ENCODE measurements at places on chromosomes 12 and 14.

DNA sequence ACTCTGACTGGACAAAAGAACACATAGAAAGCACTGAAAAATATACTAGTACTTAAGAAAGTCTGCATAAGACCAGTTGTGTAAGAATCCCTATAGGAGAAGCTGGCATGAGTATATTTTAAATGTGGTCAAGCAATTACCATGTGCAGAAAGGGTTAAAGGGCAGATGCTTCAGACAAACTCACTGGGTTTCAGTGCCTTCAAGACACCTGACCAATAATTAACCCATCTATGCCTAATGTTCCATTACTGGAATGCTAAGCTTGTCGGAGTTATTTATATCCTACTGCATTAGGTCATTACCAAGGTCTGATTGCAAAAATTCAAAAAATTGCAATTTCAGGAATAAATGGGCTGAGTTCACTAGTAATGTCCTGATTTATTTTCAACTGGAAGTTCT lies 41.3 kb downstream of the HNRNPC start:
- no peak for DNase-seq

GRCh38 chr12:5534426-5535199 lies 102.7 kb downstream of the NTF3 start:
- no peak for DNase-seq

DNA sequence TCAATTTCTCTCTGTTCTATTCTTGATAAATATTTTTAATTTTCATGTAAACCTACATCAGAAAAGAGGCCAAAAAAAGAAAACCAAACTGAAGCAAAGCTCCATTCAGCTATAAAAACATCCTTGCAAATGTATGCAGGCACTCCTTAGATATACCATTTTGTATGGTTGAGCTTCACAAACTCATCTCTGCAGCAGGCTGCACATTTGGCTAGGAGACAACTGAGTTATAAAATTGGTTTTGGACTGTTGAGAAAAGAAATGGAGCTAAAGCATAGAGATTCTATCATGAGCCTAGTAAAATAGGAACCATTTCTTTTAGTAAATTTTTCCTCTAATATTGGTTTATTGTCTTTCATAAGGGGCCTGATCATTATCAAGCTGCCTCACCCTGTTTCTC lies 156.4 kb downstream of the SYT1 start:
- DNase-seq = no peak

- no peak for DNase-seq
These were observed 78.0 kb upstream of the SSTR1 start for GRCh38 chr14:38129705-38130104.

DNA sequence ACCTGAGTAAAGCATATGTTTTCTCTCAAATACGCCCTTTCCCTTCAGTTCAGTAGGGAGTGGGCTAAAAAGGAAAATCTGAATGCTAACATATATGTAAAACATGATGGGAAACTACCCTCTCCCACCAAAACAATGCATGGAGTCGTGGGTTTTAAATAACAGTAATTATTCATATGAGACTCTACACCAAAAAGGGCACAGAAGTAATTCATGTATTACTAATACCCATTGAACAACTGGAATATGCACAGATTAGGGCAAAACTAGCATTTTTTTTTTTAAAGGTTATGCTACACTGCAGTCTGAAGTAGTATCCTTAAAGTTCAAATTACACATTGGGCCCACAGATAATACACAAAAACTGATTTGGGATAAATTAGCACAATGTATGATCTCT lies 8.1 kb upstream of the ARID2 start:
- DNase-seq = no peak

GRCh38 chr14:36258241-36258640 lies 62.2 kb downstream of the MBIP start:
- DNase-seq = no peak

DNA sequence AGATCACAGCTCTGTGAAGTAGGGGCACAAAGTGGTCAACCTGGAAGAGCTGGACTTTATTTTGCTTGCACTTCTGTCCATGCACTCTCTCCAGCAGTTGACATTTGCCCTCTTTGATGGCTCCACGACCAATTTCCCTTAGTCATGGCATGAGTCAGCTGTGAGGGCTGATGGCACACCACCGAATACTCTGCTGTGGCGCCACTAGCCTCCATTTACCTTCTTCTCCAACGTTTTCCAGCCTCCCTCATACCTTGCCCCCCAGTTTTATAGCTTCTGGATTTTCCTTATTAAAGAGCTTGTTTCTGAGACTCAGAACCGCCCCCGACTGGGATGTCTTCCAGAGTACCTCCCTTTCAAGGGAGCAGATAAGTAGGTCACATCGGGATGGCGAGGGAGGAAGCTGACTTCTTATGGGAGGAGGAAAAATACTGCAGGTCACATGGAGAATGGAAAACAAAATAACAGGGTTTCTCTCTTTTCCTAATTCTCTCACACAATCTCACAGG lies 17.6 kb downstream of the NINJ2 start:
- DNase-seq = no peak

DNA sequence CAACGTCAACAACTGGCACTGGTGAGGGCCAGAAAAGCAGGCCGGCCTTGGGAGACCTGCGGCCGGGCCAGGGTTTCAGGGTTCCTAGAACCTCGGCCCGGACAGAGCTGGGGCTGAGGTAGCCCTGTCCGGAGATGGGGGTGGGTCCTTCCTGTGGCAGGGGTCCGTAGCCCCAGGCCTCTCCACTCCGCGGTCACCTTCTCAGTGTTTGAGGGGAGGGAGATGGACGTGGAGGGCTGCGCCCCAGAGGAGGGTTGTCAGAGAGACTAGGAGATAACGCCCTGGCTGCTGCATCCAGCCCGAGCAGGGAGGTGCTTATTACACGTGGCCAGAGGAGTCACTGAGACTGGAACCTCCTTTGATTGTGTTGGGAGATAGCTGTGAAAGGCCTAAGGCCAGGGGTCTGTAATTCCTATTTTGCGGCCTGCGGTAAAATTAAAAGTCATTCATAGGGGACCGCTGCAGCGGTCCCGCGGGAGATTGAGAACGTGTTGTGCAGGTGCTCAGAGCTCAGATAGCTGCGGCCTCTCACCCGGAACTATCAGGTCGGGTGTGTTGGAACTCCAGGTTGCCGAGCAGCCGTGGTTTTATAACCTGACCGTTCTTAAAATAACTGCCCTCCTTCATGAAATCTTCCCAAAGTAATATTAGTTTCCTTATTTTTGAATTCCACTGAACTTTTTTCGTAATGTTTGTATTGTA lies 507 bp downstream of the AHSA1 start:
- DNase-seq = peak; percentile 44

DNA sequence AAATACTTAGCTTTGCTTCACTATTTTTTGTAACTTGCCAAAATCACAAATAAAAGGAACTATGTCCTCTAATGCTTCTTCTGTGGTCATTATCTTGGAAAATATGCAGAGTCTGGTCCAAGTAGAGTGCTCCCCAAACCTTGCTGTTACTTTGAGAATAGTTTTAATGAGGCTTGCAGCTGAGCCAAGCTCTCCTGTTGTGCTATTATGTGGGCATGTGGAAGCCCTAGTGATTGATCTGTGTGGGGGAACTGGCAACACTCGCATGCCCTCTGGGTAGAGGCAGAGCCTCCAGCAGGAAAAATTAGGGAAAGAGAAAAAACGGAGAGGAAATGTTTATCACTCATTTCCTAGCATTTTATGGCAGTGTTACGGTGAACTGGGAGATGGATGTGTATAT lies 473.1 kb downstream of the EGLN3 start:
- no peak for DNase-seq

DNA sequence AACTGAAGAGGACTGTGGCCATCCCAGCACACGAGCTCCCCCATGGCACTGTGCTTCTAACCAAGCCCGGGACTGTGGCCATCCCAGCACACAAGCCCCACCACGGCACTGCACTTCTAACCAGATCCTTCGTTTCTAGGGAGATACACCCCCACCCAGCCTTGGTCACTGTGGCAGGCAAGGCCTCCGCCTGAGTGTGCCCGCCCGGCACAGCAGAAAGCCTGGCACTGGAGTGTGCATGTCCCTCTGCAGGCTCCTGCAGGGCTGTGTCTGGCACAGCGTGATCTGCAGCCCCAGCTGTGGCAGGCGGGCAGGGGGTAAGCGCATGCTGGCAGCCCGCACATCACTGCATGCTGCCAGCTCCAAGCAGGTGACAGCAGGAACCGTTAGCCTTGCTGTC lies 49.8 kb downstream of the CCDC85C start:
- DNase-seq = no peak

- no peak for DNase-seq
These were observed 6.8 kb downstream of the SIX1 start for GRCh38 chr14:60642270-60643140.

- no peak for DNase-seq
These were observed 8.1 kb downstream of the PNP start for GRCh38 chr14:20477211-20477876.

GRCh38 chr14:56195704-56196103 lies 77.5 kb downstream of the PELI2 start:
- no peak for DNase-seq

DNA sequence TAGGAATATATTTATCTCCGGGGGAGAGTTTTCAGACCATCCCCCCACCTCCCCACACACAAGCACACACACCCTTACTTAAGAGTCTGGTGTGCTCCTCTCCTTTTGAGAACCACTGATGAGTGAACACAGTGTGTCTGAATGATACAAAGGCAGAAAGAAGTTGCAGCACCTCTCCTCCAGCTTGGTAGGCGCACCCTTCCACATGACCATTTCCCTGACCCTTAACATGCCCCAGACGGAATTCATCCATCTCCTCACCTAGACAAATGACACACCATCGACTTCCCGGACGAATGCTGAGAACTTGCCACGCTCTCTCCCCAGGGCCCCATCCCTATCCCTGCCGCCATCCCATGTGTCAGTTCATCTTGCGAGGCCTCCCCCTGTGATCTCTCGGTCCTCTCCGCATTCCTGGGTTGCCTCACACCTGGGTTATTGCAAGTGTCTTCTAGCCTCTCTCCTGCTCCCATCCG lies 3.9 kb downstream of the TNFRSF1A start:
- no peak for DNase-seq

GRCh38 chr14:34665785-34666435 lies 36.0 kb upstream of the SNX6 start:
- DNase-seq = no peak

DNA sequence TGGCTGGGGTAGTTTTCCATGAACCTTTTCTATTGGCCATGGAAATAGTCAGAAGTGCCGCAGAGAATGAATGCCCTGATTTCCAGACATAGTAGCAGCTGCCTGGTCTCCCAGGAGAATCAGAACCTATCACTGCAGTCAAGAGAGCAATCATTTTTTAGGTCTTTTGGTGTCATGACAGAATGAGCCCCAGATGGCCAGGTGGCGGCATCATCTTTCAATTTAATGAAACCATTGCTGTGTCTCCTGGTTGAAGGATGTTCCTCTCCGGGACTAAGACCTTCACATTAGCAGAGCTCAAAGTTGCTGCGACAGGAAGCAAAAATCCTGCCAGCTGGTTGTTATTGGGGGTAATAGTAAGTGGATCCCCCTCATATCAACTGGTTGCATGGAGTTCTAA lies 18.8 kb downstream of the TNFAIP2 start:
- no peak for DNase-seq

GRCh38 chr12:13273097-13273496 lies 76.6 kb downstream of the EMP1 start:
- DNase-seq = no peak

GRCh38 chr12:12909995-12910420 lies 18.6 kb downstream of the GPRC5A start:
- no peak for DNase-seq

GRCh38 chr14:95662376-95663186 lies 23.6 kb upstream of the TCL1B start:
- DNase-seq = no peak

DNA sequence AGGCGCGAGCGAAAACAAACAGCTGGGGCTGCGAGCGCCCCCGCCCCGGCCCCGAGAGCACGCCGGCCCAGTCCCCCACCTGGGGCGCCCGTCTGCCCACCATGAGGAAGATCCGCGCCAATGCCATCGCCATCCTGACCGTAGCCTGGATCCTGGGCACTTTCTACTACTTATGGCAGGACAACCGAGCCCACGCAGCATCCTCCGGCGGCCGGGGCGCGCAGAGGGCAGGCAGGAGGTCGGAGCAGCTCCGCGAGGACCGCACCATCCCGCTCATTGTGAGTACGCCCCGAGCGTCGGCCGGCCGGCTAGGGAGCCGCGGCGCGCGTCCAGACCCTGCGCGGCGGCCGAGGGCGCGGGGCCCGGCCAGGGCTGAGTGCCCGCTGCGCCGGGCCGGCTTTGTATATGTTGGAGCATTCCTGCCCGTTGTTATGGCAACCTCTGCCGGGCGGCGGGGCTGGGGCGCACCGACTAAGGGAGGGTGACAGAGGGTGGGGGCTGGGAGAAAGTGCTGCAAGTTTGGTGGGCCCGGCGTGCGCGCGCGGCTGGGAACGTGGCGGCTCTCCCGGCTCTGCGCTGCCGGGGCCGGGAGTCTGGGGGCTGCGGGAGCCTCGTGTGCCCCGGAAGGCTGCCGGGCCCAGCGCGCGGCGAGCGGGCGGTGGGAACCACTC lies 367 bp downstream of the GALNT16 start:
- DNase-seq = no peak

GRCh38 chr12:107053709-107054108 lies 39.6 kb downstream of the CRY1 start:
- DNase-seq = no peak

GRCh38 chr14:68691792-68692118 lies 101.1 kb downstream of the ZFP36L1 start:
- no peak for DNase-seq

DNA sequence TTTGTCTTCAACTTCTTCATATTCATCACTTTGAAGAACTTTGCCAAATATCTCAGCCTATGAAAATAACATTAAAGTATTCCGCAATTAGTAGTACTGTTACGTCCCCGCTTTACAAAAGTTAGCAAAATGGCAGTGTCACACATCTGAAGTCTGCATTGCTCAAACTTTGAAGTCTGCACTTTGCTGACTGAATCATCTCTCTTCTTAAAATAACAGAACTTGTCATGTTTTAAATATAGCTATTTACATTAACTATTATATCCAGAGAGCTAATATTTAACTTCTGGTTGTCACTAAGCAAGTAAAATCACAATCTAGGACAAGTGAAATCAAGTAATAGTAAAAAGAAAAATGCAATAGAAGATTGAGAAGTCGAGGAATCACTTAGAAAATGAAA lies 34.5 kb downstream of the IPO8 start:
- DNase-seq = no peak

DNA sequence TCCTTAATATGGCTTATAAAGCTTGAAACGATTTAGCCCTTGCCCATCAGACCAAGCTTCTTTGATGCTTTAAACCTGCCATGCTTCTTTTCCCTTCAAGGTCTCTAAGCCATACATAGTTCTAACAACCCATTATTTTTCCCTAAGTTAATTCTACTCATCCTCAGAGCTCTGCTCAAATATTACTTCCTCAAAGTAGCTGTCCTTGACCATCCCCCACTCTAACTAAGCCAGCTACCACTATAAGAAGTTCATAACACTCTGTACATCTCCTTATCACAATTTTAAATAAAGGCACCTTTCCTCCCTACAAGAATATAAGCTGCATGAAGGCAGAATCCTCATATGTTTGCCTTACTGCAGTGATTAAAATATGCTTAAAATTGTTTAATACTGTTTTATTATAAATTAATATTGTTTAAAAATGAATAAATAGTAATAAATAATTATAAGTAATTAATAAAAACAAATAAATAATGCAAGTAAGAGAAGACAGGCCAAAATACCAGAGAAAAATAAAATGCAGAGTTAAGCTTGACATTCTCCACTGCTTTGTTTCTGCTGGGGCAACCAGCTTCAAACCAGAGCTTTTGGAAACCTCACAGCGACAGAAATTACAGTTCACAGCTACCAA lies 76.8 kb downstream of the NUMB start:
- no peak for DNase-seq

Measured in NCI-H2227 treated with DMSO at 0.1 percent for 48 hours (cell line).